ENCODE measurements at places on chromosomes 1 and 21.
A peak's percentile ranks its signal among the peaks of the same experiment; 100 is the strongest.

DNA sequence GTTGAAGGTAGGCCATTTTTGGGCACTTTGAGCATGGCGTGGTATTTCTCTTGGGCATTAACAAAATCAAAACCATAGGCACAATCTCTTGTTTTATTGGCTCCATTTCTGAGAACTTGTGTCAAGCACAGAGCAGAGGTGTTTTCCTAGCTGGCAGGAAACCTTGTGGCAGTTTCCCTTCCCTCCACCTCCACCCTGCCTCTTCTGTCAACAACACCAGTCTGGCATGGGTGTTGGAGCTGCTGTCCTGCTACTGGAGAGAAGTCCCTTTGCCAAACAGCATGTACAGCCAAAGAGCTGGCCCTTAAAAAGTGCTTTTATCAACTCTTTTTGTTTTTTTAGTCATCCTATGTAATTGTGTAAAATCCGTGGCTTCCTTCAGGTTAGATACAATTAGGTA lies 16.0 kb downstream of the ATP1A1 start:
- no peak for DNase-seq

GRCh38 chr1:244069326-244069898 lies 18.3 kb downstream of the ZBTB18 start:
- DNase-seq: no peak

DNA sequence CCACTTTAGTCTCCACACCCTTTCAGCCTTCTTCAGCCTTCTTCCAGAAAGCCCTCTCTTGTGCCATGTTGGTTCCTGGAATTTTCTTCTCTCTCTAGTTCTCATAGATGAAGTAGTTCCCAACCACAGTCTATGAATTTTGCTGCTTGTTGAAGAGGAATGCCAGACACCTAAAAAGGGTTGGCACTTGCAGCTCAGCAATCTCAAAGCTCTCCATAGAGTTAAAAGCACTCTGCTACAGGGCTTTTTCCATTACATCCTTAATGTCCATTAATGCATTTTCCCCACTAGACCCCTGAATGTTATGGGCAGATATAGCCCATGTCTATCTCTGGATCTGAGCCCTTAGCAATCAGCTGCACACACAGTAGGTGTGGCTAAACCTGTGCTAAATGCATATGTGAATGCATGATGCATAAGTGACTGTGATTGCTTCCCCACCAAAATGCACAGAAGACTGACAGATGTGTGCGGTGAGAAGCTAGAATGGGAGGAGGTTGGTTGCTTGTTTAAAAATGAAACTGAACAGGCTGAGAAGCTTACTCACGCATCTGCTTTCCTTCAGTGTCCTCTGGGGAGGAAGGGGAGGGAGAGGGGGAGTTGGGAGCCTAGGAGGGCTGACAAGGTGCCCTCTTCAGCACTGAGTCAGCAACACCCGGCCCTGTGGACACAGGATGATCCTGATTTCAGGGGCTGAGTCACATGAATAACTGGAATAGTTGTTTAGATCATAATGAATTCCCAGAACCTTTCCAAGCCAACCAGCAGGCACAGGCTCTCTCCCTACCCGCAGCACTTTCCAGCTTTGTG lies 146.1 kb upstream of the FGGY start:
- DNase-seq: peak; percentile 56

GRCh38 chr21:24577301-24577700 lies 1030.0 kb downstream of the MRPL39 start:
- DNase-seq: no peak

- peak; percentile 93 for DNase-seq
These were observed 3.0 kb downstream of the RUSC1 start for GRCh38 chr1:155323729-155324036.

- DNase-seq: peak; percentile 37
These were observed 471 bp downstream of the POLR3C start for GRCh38 chr1:145824499-145824842.

DNA sequence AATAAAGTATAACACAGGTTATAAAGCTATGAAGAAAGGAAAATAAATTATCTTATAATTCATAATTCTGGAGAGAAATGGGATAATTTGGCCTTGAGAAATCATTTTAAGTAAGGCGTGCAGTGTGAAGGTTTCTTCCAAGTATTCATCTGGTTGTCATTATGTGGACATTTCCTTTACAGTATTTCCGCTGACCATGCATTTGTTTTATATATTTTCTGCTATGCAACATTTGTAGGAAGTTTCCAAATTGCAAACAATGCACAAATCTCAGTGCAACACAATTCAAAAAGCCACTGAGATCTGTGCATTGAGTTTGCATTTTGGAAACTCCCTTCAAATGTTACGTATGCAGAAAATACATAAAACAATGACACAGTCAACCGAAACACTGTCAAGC lies 17.8 kb downstream of the ZNF670 start:
- no peak for DNase-seq

DNA sequence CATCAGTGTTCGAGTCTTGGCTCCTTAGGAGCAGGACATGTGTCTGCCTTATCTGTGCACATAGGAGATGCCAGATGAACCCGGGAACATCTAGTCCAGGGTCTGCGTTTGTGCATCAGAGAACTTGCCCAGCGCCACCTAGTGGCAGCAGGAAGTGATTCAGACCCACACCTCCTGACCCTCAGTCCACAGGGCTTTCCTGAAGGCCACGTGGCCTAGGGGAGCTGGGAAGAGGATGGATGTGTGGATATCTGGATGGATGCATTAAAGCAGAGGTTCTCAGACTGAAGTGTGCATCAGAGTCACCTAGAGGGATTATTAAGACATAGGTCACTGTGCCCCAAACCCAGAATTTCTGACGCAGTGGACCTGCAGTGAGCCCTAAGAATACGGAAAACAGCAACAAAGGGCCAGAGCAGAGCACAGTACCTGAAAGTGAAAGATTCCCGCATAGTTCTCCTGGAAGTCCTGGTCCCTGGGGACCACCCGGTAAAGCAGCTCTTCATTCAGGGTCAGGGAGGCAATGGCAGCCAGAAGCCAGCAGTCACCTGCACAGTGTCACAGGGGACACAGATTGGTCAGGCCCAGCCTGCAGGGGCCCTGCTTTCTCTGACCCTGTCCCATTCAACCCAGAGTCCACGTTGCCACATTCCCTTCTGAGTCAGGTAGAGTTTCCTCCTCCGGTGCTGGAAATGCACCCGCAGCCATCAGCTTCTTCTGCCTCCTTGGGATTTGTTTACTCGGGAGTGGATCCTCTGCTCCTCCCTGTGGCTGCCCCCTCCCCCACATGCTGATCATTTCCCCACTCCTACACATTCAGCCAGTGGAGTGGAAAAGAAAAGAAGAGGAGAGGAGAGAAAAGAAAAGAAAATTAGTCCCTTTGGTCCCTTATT lies 37.0 kb downstream of the CAPN8 start:
- DNase-seq: peak; percentile 49

GRCh38 chr21:26072666-26073615 lies 97.6 kb downstream of the APP start:
- no peak for DNase-seq

DNA sequence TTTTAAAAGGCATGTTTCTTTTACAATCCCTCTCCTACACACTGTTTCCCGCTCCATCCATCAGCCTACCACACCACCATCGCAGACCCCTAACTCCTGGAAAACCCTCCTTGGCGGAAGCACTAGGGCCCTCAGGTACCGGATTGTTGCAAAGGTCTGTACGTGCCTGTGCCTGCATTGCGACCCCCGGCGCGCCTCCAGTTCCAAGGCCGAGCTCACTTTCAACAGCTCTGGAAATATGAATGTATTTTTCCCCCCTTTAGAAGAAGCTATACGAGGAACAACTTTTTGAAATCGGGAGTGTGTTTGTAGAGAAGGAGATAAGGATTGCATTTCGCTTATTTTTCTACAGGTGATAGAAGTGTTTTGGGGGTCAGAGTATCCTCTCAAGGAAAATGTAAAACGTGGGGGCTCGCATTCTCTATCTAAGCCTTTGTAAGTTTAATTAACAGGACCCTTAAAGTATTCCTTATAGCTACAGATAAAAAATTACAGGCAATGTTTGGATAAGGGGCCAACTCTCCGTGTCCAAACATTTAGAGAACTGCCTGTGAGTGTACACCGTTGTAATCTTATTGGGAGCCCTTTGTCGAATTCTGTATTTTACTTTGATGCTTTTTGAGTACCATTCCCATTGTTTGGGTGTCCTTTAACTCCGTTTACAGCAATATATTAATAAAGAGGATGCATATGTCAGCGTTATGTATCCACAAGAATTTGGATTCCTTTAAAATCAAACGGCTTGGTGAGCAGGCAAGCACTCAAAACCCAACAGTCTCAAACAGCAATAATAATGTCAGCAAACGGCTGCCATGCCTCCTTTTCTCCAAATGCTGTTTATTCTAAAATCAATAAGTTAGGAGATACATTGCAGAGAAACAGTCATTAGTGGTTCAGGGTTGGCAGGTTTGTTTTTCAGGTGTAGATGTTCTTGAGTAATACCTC lies 5.9 kb downstream of the PRRX1 start:
- DNase-seq: no peak

DNA sequence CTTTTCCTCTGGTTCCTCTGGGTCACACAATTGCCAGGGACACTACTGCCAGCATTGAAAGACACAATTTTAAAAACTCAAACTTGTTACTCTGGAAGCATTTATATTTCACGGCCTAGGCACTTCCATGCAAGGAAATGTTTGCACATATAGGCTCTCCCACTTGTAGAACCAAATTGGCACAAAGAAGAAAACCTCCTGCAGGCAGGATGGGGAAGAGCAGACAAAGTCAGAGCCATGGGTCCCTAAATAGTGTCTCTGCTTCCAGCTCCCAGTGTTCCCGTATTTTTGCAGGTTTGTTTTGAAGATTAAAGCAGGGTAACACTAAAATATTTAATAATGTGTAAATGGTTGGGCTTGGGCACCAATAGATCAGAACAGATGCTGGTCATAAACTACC lies 19.0 kb upstream of the ADGRL2 start:
- DNase-seq: no peak

GRCh38 chr1:67144696-67145095 lies 9.9 kb upstream of the C1orf141 start:
- DNase-seq: peak; percentile 26

GRCh38 chr1:40868051-40868723 lies 6.0 kb upstream of the CITED4 start:
- DNase-seq: no peak

DNA sequence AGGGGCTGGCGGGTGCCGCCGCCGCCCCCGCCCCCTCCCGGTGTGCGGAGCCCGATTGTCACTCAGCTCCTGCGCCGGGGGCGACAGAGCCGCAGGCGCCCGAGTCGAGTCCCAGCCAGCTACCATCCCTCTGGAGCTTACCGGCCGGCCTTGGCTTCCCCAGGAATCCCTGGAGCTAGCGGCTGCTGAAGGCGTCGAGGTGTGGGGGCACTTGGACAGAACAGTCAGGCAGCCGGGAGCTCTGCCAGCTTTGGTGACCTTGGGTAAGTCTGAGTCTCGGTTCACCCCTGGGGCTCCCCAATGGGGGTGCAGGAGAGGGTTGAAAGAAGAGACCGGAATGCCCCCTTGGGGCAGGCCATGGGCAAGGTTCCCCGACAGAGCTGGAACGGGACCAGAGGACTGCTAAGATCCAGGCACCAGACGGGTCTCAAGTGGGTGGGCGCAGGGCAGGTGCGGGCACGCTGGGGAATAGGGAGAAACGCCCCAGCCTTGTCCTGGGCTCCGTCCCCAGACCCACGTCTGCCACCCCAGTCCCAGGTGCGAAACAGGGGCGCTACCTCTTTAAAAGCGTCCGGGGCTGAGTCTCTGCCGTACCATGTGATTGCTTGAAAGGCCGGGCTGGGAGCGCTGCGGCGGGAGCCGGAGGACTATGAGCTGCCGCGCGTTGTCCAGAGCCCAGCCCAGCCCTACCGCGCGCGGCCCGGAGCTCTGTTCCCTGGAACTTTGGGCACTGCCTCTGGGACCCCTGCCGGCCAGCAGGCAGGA lies at the start of gene ADORA1:
Gene ADORA1, plus strand, starts transcription at position 61 of the 765 bp plus-strand sequence. CDS start 1,116 bp downstream, outside the sequence.
- no peak for DNase-seq

DNA sequence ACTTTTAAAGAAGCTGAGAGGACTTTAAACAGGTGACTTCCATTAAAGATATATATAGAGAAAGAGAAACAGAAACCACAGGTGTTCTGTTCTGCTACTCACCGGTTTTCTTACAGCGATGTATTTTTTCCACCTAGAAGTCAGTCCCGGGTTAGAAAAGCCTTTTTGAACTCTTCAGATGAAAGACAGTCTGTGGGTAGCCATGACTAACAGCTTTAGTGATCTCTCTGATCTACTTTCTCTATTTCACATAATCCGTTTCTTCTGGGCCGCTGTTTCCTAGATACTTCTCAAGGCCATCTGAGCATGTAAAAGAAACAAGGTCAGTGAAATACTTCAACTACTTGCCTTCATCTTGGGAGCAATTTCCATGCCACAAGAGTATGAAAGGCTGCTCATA lies 25.1 kb downstream of the WDR64 start:
- peak; percentile 59 for DNase-seq

- no peak for DNase-seq
These were observed 209.7 kb downstream of the DUSP10 start for GRCh38 chr1:221532071-221532773.

DNA sequence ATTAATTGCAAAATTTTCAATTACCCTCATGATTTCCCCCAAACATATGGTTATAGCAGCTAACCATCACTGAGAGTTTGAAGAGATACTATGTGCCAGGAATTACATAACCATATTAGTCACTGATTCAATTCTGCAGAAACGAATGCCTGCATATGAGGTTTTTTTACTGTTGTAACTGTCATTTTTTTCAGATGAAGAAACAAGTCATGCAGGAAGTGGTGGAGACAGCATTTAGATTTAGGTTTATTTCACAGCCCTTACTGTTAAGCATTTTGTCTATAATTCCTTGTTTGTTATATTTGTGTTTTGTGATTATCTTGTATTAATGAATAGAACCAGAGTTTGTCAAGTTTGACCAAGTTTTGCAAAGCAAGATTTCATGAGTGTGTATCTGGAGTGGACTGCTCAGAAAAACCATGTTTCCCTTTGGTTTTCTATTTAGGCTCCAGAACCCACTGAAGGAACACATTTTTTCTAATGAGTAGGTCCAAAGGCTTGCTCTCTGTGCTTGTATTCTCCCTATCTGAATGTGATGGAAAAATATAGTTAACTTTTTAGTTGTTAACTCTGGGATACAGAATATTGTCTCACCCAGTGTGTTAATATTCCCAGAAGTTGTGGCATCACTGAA lies 308.5 kb upstream of the ADAMTS5 start:
- no peak for DNase-seq

- no peak for DNase-seq
These were observed 8.1 kb upstream of the TFF1 start for GRCh38 chr21:42374457-42374856.

GRCh38 chr1:235898126-235898525 lies 31.4 kb upstream of the LYST start:
- DNase-seq: no peak

- DNase-seq: no peak
These were observed 212.8 kb downstream of the SMYD3 start for GRCh38 chr1:246294263-246294662.

GRCh38 chr1:5938101-5938646 lies 54.1 kb downstream of the NPHP4 start:
- no peak for DNase-seq

- no peak for DNase-seq
These were observed 10.6 kb downstream of the TXNIP start for GRCh38 chr1:145985502-145986439.

GRCh38 chr1:97010566-97011264 lies 289.1 kb downstream of the PTBP2 start:
- no peak for DNase-seq

GRCh38 chr1:65112811-65113210 lies 35.2 kb upstream of the AK4 start:
- DNase-seq: no peak

All from GM13977 (cell line).